ENCODE measurements at places on chromosomes 12 and 14. TPM values are rescaled to one million over a fixed set of nuclear protein-coding genes. Genes with fewer than 3 reads are reported as not detected.

GLIPR1L1 gene
- polyA plus RNA-seq: 0.52 TPM

OTUB2 gene
- polyA plus RNA-seq: 5.0 TPM

RBMS2 gene
- 47.2 TPM for polyA plus RNA-seq

CD4 gene
- polyA plus RNA-seq: 29.8 TPM

MANSC4 gene
- polyA plus RNA-seq: 0.73 TPM

SLC5A8 gene
- polyA plus RNA-seq: 37.1 TPM

CLECL1 gene
- 0.47 TPM for polyA plus RNA-seq

RNASE1 gene
- 199 TPM for polyA plus RNA-seq

ZDHHC22 gene
- polyA plus RNA-seq: 0.56 TPM

GRCh38 chr14:29846339-29847055, 81.2 kb downstream of the PRKD1 start:
- DNase-seq: peak; percentile 24

DNA sequence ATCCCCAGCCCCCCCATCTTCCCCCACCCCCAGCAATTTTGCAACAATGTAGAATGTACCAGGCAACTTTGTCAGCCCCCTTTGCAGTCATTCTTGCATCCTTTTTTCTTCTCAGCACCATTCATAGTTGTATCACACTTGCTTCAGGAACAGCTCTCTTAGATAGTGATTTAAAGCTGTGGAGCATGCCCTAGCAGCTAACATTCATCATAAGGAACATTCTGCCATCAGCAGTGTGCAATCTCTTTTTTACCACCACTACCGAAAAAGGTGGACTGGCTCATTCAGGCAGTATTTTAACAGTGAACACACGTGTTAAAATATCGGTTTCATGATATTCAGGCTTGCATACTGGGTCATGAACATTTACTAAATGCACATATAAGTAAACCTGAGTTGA, 45.1 kb downstream of the MARK3 start:
- no peak for DNase-seq

DNA sequence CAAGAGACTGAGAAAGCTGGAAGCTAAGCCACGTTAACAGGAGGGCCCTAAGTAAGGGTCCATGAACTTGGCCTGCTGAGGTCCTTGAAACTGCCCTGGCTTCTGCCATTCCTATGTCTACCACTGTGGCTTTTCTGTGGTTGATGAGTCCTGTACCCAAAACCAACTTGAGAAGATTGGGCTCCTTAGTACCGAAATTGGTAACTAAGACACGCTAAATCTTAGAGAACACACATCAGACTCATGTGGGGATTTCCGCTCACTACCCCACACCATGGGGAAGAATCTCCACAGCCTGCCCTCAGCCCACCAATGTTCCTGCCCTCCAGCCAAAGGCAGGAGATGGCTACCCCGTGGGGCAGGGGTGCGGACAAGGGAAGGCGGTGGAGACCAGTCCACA, 232.9 kb downstream of the SPTSSA start:
- no peak for DNase-seq

DNA sequence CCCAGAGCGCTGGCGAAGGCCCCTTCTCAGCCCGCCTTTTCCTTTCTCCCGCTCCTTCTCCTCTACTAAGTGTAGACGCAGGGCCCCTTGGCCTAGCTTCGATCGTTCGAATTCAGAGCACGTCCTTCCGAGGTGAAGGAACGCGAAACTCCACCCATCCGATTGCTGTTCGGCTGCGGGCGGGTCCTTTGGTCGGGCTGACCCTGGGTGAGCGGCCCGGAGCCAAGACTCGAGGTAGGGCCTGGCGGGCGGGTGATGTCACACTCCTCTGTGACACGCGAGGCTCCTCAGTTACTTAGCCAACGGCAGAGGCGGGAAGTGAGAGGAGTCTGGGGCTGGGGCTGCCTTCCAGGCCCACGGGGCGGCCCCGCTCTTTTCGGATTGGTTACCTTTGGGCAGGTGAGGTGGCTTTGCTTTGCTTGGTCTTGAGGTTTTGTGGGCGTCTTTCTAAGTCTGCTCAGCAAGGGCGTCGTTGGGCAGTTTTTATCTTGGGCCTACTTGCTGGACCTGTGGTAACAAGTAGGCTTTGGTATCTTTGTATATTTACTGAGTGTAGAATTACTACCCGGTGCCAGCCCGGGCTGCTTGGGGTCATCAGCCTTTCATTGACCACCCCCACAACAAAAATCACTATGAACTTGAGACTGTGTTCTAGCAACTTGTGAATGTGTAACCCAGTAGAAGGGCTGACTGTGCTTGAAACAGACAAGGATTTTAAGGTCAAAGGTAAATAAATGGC, 694 bp downstream of the TMBIM6 start:
- DNase-seq: peak; percentile 40

DNA sequence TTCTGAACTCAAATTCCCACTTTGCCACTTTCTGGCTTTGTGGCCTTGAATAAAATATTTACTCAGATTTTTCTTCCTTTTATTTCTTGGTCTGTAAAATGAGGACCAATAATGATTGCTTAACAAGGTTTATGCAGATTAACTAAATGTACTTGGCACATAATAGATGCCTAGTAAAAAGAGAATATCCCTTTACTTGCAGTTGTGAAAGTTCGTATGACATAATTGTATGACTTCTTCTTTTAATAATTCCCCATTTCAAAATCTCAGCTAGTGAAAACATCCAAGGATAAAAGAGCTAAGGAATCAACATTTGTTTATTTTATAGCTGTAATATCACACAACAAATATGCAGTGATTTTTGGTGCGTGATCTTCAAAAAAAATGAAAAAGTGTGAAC, 215.6 kb upstream of the ATP2B1 start:
- no peak for DNase-seq

DNA sequence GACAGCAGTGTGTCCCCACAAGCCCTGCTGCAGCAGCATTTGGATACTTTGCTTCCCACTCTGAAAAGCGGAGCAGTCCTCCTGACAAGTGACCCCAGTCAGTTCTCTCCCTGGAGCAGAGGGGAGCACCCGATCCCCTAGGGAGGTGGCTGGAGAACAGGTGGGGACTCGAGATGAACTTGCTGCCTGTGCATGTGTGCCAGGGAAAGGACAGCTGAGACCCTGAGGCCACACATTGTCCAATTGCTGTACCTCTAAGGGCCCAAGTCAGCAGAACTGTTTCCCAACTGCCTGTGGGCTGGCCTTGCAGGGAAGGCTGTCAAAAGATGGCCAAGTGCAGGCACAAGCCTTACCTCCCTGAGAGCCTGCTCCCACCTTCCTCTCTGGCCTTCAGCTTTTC, 55.1 kb downstream of the IFT43 start:
- DNase-seq: no peak

DNA sequence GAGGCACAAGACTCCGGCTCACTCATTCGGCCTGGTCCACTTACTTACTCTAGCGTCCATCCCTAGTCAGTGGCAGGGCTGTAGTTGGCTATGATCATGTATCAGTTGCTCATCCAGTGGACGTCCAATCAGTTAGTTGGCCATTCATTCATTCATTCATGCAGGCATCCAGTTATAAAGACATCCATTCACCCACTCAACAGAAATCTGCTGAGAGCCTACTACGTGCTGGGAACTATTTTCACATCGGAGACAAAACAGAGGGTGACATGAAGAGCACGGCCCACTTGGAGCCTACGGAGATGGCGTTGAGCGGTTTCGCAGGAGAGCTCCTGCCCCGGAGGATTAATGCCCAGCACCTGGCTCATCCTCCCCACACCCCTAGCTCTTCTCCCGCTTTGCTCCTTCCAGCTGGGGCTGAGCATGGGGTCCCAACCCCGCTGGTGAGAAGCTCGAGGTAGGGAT, 49.7 kb downstream of the SNAPC1 start:
- DNase-seq: no peak

- DNase-seq: no peak
These were observed 125.4 kb upstream of the TMCC3 start for GRCh38 chr12:94775710-94776109.

- DNase-seq: no peak
These were observed 16.6 kb downstream of the MGP start for GRCh38 chr12:14868916-14869506.

DNA sequence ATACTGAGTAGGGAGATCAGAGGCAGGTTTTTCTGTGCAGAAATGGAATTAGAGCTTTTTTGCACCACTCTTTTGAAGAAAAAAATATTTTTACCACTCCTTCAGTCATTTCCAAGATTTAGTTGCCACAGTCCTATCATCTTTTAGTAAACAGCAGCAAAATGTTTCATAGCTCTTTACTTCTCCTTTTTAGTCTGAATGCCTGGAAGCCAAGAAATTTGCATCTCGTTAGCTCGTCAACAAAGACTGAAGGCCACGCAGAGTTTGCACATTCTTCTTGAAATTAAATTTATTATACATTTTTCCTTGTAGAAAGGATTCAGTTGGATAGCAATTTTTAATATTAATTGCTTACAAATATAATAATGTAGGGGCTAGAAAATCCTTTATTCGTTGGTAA, 544.5 kb upstream of the ATP2B1 start:
- DNase-seq: no peak

DNA sequence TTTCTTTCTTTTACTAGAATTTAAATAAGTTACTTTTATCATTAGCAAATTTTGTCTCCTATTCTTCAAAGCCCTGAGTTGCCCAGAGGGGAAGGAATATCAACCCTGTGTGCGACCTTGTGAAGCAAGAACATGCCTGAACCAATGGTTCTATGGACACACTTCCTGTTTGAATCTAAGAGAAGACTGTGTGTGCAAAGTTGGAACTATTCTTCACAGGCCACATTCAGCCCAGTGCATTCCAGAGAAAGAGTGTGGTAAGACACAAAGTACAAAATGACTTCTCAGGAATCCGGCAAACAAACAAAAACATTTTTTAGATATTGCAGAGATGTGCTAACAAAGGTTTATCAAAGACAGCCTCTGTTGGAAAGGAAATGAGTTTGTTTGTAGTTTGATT, 90.8 kb upstream of the PTPRQ start:
- no peak for DNase-seq

GRCh38 chr12:15038137-15038536, 65.3 kb downstream of the PDE6H start:
- no peak for DNase-seq

DNA sequence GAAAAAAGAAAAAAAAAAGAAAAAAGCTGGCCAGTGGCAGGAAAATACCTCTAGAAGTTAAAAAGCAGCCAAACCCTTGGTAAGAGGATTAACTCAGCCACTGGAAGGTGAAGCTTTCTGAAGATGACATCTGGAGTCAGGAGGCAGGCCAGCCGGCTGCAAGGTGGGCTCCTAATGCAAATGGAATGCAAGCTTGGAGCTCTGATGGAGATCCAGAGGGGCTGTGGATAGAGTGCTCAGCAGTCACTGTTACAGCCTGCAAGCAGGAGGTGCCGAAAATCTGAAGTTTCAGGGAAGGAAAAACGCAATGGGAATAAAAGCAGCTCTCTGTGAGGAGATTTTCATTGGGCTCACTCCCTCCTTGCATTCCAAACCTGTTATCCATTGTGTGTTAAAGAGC, 41.0 kb downstream of the GSC start:
- no peak for DNase-seq

- DNase-seq: no peak
These were observed 158.0 kb downstream of the KCNK10 start for GRCh38 chr14:88164906-88165534.

DNA sequence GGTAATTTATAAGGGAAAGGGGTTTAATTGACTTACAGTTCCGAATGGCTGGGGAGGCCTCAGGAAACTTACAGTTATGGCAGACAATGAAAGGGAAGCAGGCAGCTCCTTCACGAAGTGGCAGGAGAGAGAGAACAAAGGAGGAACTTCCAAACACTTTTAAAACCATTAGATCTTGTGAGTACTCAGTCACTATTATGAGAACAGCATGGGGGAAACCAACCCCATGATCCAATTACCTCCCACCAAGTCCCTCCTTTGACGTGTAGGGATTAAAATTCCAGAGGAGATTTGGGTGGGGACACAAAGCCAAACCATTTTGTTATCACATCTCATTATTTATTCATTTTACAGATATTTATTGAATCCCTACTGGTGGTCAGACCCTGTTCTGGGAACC, 822.8 kb downstream of the GALC start:
- DNase-seq: no peak
